Cortex of kidney (tissue), 1 donor: ENCODE measurements at places on chromosomes 2 and 18.

GRCh38 chr2:46564811-46565241 is 85.5 kb downstream of the TMEM247 start:
- no peak for DNase-seq

DNA sequence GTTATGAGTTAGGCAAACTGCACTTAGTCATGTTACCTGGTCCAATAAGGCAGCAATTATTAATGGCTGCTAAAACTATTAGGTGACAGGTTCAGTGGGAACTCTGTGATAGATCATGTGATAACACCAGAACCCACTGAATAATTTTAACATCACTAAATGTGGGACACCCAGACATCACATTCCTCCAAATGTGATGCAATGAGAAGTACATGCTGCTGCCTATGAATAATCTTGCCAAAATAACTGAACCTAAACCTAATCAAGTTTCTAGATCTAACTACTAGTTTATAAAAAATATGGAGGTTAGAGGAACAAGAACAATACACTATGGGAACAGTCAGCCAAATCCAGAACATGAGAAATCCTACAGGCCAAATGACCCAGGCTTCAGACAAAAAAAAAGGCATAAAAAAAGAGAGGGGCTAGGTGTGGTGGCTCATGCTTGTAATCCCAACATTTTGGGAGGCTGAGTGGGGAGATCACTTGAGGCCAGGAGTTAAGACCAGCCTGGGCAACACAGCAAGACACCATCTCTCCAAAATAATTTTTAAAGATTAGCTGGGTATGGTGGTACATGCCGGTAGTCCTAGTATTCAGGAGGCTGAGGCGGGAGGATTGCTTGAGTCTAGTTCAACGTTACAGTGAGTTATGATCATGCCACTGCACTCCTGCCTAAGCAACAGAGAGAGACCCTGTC is 7.0 kb upstream of the ACTR2 start:
- DNase-seq, result no peak

- DNase-seq, result no peak
These were observed 202.4 kb downstream of the FHOD3 start for GRCh38 chr18:36499938-36500337.

GRCh38 chr2:194291104-194291503 is 1365.9 kb upstream of the SLC39A10 start:
- DNase-seq, result no peak

- no peak for DNase-seq
These were observed 46.9 kb downstream of the NGEF start for GRCh38 chr2:232966122-232966521.

DNA sequence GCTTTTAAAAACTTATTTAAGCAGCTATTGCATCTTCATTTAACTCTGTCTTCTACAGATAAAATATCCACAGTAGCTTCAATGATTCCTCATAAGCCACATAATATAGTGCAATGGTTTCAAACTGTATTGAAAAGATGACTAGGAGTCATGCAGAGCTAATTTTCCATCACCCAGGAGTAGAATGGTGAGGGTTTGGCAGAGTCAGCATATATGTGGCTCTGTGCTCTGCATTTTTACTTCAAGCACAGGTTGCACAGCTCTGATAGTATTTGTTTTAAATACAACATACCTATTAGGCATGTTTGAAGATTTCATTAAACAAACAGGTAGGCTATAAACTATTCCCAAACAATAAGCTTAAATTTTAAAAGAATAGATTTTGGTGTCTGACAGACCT is 731.9 kb upstream of the VRK2 start:
- no peak for DNase-seq

- DNase-seq, result no peak
These were observed 43.5 kb upstream of the EPG5 start for GRCh38 chr18:46010676-46011075.

DNA sequence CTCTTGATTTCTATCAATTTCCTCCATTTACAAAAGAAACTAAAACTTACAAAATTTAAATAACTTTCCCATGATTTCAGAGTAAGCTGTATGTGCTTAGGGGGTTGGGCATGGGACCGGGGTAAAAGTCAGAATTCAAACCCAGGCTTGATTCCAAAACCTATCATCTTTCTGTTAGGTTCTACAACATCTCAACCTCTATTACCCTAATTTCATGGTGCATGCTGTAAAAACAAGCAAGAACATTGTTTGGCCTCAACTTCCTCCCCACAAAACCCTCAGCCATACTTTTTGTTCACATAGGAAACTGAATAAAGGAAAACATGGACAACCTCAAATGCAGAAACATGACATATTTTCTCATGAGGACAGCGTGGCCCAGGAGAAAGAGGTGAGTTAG is 59.3 kb downstream of the RDH14 start:
- DNase-seq, result no peak

DNA sequence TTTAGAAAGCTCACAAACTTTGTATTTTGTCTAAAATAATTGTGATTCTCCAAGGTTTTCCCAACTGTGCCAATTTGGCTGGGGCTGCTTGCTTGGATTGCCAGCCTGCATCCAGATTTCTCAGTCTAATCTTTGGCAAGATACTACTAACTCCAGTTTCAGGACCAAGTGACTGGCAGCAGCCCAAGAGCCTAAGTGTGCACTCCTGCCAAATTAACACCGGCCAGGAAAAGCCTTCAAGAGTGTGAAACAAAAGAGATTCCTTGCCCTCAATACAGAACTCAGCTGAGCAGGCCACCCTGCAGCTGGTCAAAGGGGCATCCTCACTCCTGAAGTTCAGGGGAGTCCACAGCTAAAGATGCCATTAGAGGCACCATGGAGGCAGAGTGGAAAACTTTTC is 589.0 kb upstream of the ACVR2A start:
- no peak for DNase-seq

DNA sequence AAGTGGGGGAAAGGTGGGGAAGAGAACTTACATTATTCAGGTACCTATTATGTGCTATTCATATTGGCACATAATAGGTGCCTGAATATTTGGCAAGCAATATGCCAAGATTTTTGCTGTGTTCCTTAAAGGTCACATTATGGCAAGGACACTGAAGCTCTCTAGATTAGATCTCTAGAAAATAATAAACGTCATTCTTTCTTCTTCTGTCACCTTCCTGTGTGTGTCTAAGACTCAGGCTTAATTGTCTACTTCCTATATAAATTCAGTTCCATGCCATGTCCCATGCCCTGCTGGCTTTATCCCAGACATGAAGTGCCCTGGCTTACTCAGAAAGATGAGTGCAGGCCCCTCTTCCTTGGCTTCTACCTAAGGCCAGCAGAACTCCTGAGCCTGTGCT is 191.1 kb upstream of the CTAGE1 start:
- no peak for DNase-seq

DNA sequence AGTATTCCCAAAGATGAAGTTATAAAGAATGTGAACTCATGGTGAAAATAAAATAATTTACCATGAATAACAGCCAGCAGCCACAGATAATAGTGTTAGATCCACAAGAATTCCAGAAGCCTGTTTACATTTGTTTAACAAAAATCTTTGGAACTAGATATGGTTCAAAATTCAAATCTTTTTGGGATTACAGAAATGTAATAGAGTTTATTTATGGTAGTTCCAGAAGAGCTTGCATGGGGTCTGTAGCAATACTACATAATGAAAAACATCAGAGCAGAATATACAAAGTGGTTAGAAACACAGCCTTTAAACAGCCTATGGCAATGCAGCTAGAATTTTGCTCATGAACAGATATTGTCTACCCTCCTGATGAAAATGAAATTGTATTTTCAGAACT is 179.1 kb downstream of the RDH14 start:
- DNase-seq, result no peak

GRCh38 chr2:65366595-65367125 is 65.7 kb downstream of the SPRED2 start:
- DNase-seq, result no peak
